ENCODE measurements at places on chromosomes 2 and 18. TPM values are rescaled to one million over a fixed set of nuclear protein-coding genes. Genes with fewer than 3 reads are reported as not detected.

DNA sequence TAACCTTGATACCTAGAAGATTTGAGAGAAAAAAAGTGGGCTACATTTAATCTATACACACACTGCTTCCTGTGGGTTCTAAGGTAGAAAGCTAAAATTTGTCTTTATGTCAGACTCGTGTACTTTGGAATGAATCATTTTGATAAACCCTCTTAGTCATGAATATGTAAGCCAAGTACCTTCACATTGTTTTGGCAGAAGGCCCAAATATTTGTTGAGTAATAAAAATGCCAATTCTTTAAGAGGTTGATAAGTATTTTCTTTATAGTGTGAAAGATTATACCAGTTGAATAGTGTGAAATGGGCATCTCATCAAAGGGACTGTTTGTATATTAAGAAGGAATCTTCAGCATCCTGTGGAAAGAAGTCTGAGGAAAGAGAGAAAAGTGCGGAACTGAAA lies 1464.7 kb upstream of the ZEB2 start:
- no peak overlapping the region for H3K27ac ChIP-seq
- no peaks in the 10 kb centered on the region for H3K36me3 ChIP-seq
- H3K27me3 ChIP-seq = no peaks in the 10 kb centered on the region

CXCR1 gene
- total RNA-seq = not detected

- no peaks in the 10 kb centered on the region for H3K36me3 ChIP-seq
- no peak overlapping the region for H3K4me3 ChIP-seq
- no peak for DNase-seq
- no peaks in the 10 kb centered on the region for H3K4me1 ChIP-seq
These were observed 75.7 kb downstream of the PIK3C3 start for GRCh38 chr18:42030586-42031182.

- H3K36me3 ChIP-seq = no peaks in the 10 kb centered on the region
- H3K4me1 ChIP-seq = no peaks in the 10 kb centered on the region
- no peak for DNase-seq
- H3K4me3 ChIP-seq = no peak overlapping the region
- H3K27me3 ChIP-seq = no peaks in the 10 kb centered on the region
- no peak overlapping the region for H3K27ac ChIP-seq
These were observed 139.7 kb downstream of the ROCK1 start for GRCh38 chr18:20971886-20972267.

SLC5A7 gene
- 0.13 TPM for total RNA-seq

- H3K27ac ChIP-seq = no peak overlapping the region
- no peaks in the 10 kb centered on the region for H3K36me3 ChIP-seq
- DNase-seq = no peak
- no peak overlapping the region for H3K4me3 ChIP-seq
- H3K27me3 ChIP-seq = no peaks in the 10 kb centered on the region
These were observed 53.1 kb downstream of the PDCL3 start for GRCh38 chr2:100615886-100616285.

GRCh38 chr2:170503971-170504809 lies 210.9 kb upstream of the SP5 start:
- no peaks in the 10 kb centered on the region for H3K36me3 ChIP-seq
- no peaks in the 10 kb centered on the region for H3K4me1 ChIP-seq
- DNase-seq = no peak
- no peak overlapping the region for H3K27ac ChIP-seq
- no peaks in the 10 kb centered on the region for H3K27me3 ChIP-seq

CACNB4 gene
- total RNA-seq = 0.88 TPM

HAUS1 gene
- total RNA-seq = 26.7 TPM

HRH4 gene
- total RNA-seq = not detected

GRCh38 chr2:158178646-158179045 lies 77.0 kb downstream of the UPP2 start:
- no peak overlapping the region for H3K4me3 ChIP-seq
- H3K27ac ChIP-seq = no peak overlapping the region
- no peaks in the 10 kb centered on the region for H3K36me3 ChIP-seq

DNA sequence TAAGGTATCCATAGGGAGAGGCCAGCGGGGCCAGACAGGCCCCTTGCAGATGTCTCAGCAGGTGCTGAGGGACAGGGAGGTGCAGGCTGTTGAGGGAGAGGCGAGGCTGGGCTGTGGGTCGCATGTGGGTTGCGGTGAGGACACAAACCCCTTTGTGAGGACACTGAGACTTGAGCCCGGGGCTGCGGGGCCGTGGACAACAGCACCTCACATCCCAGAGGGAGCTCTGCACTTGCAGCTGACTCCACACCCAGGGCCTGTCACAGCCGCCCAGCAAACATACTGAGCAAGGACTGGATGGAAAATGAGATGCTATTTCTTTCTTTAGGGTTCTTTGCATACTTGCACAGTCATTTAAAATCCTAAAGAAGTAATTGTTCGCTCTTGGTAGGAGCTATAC lies 95.3 kb upstream of the NFATC1 start:
- no peak overlapping the region for H3K27ac ChIP-seq
- no peak for DNase-seq
- H3K27me3 ChIP-seq = no peaks in the 10 kb centered on the region
- no peaks in the 10 kb centered on the region for H3K4me1 ChIP-seq
- H3K36me3 ChIP-seq = no peaks in the 10 kb centered on the region

DNA sequence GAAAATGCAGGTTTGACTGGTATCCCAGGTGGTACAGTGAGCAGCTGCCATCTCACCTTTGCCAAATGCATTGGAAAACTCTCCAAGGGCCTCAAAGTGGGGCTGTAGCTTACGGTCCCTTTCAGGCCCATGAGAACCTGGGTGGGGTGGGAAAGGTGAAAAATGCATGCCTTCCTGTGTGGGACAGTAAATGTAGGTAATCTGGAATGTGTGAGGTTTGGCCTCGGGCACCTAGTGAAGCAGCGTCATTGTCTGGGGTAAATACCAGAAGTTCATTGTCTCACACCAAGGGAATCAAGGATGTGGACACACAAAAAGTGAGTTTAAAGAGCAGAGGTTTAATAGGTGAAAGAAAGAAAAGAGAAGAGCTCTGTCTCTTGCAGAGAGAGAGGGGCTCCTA lies 36.6 kb downstream of the TIMM21 start:
- no peak overlapping the region for H3K4me3 ChIP-seq
- H3K27ac ChIP-seq = no peak overlapping the region
- H3K4me1 ChIP-seq = no peaks in the 10 kb centered on the region
- H3K36me3 ChIP-seq = no peaks in the 10 kb centered on the region
- H3K27me3 ChIP-seq = no peaks in the 10 kb centered on the region
- DNase-seq = no peak

DNA sequence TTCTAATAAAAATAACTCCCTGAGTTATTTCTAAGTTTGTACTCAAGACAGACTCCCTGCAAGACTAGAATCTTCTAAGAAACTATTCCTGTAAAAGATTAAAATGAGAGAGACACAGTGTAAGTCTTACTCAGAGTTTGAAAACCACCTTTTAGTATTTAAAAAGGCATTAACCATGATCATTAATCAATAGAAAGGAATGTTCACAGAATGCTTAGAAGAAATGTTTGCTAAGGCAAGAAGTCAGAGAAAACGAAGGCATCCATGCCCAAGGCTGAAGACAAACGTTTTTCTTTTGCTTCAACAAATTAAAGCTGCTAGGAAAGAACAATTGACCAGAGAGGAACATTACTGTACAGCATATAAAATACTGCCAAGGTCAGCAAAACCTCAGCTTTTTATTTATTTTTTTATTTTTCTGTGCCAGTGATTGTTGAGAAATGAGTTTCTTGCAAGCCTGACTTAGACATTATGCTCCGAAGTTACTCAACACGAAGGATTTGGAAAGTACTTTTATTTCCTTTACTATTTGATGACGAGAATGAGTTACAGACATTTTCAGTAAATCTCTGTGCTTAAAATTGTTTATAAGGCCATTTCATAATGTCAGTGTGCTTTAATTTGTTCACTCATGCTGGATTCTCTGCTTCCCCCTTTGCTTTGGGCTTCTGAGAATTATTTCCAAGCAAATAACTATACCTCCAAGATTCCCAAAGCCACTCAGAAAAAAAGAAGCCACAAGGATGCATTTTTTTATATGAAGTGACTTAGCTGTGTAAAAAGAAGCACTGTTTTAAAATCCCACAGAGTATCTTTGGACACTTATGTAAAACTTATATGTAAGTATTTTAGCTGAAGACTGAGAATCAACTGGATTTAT lies 20.5 kb downstream of the RND3 start:
- peaks cover 44% of the 10 kb centered on the region for H3K36me3 ChIP-seq
- no peak overlapping the region for H3K4me3 ChIP-seq
- H3K27me3 ChIP-seq = no peaks in the 10 kb centered on the region
- no peak for DNase-seq

DNA sequence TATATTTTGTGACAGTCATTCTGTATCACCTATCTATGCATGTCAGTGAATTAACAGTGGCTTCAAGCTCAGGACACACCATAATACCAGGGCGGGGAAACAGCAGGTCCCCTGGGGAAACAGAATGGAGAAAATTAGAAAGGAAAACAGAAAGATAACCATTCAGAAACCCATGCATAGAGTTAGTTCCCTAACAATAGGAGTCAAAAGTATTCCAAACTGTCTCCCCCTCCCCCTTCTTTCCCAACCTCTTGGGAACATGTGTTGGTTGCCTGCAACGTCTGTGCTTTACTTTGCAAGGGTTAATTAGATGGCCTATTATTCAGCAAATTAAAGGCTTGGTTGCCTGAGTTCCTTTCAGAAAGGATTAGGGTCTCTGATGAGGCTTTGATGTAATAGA lies 176.4 kb downstream of the MYO3B start:
- H3K4me3 ChIP-seq = no peak overlapping the region
- no peaks in the 10 kb centered on the region for H3K36me3 ChIP-seq
- DNase-seq = no peak
- no peaks in the 10 kb centered on the region for H3K27me3 ChIP-seq
- no peaks in the 10 kb centered on the region for H3K4me1 ChIP-seq

KCNF1 gene
- total RNA-seq = 6.6 TPM

DNA sequence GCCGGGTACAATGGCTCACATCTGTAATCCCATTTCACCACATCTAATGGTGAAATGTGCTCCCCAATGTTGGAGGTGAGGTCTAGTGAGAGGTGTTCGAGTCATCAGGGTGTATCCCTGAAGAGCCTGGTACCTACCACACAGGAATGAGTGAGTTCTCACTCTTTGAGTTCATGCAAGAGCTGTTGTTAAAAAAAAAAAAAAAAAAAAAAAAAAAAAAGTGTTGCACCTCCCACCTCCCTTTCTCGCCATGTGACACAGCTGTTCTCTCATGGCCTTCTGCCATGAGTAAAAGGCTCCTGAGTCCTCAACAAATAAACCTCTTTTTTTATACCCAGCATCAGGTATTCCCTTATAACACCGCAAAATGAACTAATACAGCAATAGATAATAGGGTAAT lies 106.3 kb downstream of the C2orf74 start:
- DNase-seq = no peak
- no peak overlapping the region for H3K4me3 ChIP-seq
- no peaks in the 10 kb centered on the region for H3K4me1 ChIP-seq
- no peaks in the 10 kb centered on the region for H3K27me3 ChIP-seq
- H3K36me3 ChIP-seq = no peaks in the 10 kb centered on the region

DNA sequence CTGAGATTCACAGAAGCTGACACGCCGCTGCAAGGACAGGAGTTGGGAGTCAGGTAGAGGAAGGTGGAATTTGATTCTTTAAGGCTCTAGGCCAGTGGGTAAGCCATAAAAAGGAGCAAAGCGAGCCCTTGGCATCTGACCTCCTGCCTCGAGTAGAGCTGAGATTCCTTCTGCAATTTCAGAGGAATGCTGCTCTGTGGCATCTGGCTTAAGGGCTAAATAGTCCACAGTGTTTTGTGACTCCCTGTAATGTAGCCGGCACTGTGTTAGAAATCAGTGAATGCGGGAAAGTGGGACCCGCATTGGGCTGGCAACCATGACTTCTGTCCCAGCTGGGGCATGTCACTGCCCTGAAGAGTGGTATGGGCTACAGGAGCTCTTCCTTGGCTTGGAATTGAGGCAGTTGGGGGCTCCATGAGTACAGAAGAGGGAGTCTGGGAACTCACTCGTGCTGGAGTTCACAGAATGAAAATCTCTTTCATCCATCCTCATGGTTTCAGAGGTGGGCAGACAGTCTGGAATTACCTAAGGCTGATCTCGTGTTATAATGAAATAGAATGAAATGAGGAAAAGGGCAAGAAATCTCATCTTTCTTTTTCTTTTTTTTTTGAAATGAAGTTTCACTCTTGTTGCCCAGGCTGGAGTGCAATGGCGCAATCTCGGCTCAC lies 12.7 kb upstream of the MYCN start:
- no peak for DNase-seq
- H3K27me3 ChIP-seq = no peaks in the 10 kb centered on the region
- no peaks in the 10 kb centered on the region for H3K36me3 ChIP-seq
- H3K4me3 ChIP-seq = no peak overlapping the region

DNA sequence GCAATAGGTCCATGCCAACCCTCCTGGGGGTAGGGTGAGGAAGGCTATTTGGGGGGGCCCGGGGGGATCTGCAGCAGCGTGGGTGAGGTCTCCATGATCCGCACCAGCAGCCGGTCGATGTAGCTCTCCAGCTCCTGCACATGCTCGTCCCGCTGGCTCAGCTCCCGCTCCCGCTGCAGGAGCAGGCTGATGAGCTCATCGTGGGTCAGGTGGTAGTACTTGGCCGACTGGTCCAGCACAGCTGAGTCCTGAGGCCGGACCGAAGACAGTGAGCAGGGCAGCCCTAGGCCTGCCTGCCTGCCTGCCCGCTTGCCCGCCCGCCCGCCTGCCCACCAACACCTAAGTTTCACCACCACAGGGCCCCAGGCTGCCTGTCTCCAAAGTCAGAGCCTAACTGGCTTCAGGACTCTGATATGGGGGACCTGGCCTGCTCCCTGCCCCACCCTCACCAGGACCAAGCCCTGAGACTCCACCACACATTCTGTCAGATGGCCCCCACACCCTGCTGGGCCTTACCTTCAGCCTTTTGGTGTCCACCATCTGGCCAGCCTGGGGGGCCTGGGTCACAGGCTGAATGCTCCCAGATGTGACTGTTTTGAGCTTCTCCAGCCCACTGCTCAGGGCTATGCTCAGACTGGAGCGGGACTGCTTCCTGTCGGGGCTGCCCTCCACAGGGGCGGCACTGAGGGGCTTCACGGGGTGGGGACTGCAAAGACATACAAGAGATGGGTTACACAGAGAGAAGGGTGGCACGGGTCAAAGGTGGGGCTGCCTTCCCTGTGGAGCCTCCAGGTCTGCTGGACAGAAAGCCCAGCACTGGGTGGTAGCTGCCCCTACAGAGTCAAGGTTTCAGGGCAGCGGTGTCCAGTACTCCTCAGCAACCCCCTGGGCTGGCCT lies 4.2 kb upstream of the SFXN5 start:
- no peaks in the 10 kb centered on the region for H3K36me3 ChIP-seq
- H3K27me3 ChIP-seq = no peaks in the 10 kb centered on the region
- DNase-seq = peak; percentile 34
- no peak overlapping the region for H3K27ac ChIP-seq
- no peak overlapping the region for H3K4me3 ChIP-seq

DNA sequence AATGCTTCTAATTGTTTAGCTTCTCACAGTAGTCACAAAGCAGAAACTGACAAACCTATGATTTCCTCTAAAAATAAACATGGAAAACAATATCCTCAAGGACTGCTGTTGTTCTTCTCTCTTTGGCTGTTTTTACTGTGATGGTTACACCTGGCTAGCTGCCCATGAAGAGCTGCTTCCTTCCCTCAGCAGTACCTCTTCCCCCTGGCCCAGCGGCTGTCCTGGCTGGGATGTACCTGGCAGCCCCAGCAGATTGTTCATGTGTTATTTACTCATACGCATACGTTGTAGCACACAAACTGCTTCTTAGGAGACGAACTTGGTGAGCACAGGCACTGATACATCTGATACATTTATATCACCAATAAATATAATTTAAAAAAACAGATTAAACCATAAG lies 27.4 kb downstream of the NEMP2 start:
- H3K4me3 ChIP-seq = no peak overlapping the region
- H3K36me3 ChIP-seq = no peaks in the 10 kb centered on the region
- DNase-seq = no peak
- H3K27ac ChIP-seq = no peak overlapping the region

C2orf78 gene
- total RNA-seq = not detected
